A549 treated with RU486 at 1 μM for 4 hours (cell line): ENCODE measurements at places on chromosomes 1 and 21. TPM values are rescaled to one million over a fixed set of nuclear protein-coding genes. Genes with fewer than 3 reads are reported as not detected.

WNT3A gene
- total RNA-seq, result 0.03 TPM in 1 of 5 replicates, not detected in the others

IL10 gene
- total RNA-seq, result not detected in 5 replicates

ACP6 gene
- total RNA-seq, result 18.9 to 25.3 TPM (median 23.8 TPM) in 5 replicates

DNAI4 gene
- 0.28 to 1.4 TPM (median 0.61 TPM) in 4 of 5 replicates, not detected in the other for total RNA-seq

INKA2 gene
- 1.8 to 2.5 TPM (median 2.0 TPM) in 5 replicates for total RNA-seq

USH2A gene
- not detected in 5 replicates for total RNA-seq

GPR52 gene
- total RNA-seq, result not detected in 5 replicates

RAB7B gene
- total RNA-seq, result 1.2 to 3.4 TPM (median 1.5 TPM) in 5 replicates

CHI3L1 gene
- total RNA-seq, result not detected in 5 replicates

S100B gene
- not detected in 5 replicates for total RNA-seq

PCSK9 gene
- total RNA-seq, result 2.5 to 5.1 TPM (median 3.9 TPM) in 5 replicates

YOD1 gene
- total RNA-seq, result 1.9 to 7.0 TPM (median 7.0 TPM) in 5 replicates

OR2G6 gene
- not detected in 5 replicates for total RNA-seq

CHI3L2 gene
- total RNA-seq, result 0.15 to 0.64 TPM (median 0.41 TPM) in 4 of 5 replicates, not detected in the other

KISS1 gene
- total RNA-seq, result 1.1 TPM in 1 of 5 replicates, not detected in the others

ADORA3 gene
- total RNA-seq, result not detected in 5 replicates

RUNX3 gene
- 4.8 to 8.2 TPM (median 6.8 TPM) in 5 replicates for total RNA-seq

DDAH1 gene
- 5.1 to 7.9 TPM (median 6.6 TPM) in 5 replicates for total RNA-seq

TRIM46 gene
- 1.1 to 2.2 TPM (median 1.4 TPM) in 5 replicates for total RNA-seq

SDC3 gene
- total RNA-seq, result 8.0 to 10.8 TPM (median 9.3 TPM) in 5 replicates

GPR37L1 gene
- total RNA-seq, result 0.14 to 0.19 TPM (median 0.16 TPM) in 5 replicates

RER1 gene
- total RNA-seq, result 95.6 to 133 TPM (median 119 TPM) in 5 replicates
